ENCODE measurements at places on chromosomes 13 and 19.

DNA sequence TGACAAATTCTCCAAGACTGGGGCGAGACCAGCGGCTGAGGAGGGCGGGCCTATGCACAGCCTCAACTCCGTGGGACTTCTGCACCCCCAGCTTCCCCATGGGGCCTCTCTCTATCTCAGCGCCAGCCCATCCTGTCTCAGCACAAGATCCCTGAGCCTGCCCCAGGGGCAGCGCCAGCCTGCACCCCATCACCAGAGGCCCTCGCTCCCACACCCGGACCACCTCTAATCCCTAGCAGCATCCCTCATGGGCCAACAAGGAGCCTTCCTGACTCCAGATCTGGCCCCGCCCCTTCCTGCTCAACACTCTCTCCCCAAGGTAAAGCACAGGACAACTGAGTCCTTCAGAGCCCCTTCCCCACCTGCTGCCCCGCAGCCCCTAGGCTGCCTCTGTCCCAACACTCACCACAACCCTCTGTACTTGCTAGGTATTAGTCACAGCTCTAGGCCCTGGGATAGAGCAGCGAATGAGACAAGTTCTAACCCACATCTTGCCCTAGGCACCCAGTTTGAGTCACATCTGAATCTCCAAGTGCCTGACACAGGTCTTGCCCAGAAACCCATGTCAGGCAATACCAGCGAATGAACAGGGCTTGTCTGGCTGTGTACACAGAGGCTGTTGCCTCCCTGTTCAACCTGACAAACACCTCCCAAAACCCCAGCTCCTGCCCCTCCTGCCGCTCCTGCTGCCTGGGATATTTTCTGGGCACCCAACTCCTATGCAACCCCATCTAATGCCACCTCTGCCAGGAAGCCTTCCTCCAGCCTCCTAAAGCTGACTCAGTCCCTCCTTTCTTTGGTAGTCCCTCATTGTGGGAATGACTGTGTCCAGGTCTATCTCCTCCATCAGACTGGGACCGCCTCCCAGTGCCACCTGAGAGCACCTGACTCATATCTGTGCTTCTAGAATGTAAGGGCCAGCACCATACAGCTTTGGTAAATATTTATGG is 18.6 kb downstream of the GRIK5 start:
- DNase-seq, result peak; percentile 25

DNA sequence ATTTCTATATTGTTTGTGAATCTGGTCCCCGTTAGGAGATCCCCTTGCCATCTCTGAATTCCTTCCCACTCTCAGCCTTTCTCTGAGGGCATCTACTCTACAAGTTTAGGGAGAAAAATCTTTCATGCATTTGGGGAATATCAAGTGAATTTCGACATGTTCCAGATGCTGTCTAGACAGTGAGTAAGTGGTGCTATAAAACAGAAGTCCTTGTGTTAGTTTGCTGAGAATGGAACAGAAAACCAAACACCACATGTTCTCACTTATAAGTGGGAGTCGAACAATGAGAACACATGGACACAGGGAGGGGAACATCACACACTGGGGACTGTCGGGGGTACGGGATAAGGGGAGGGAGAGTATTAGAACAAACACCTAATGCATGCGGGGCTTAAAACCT is 5.1 kb downstream of the OR7A10 start:
- DNase-seq, result no peak

GRCh38 chr13:100502446-100502845 is 86.1 kb downstream of the GGACT start:
- no peak for DNase-seq

DNA sequence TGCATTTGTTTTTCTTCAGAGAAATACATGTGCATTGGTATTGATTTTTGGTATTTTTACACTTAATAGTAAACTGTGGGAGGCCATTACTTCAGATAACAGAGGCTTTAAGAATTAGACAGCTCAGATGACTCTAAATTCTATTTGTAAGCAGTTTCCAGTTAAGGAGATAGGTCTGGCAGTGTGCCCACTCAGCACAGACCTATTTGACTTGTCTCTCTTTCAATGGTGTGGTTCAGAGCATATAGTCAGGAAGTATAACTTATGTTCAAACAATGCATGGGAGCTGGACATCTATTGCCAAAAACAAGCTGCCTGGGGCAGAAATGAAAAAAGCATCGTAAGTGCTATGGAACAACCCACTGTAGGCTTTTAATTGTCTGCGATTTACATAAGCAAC is 370.7 kb downstream of the HS6ST3 start:
- DNase-seq, result no peak

DNA sequence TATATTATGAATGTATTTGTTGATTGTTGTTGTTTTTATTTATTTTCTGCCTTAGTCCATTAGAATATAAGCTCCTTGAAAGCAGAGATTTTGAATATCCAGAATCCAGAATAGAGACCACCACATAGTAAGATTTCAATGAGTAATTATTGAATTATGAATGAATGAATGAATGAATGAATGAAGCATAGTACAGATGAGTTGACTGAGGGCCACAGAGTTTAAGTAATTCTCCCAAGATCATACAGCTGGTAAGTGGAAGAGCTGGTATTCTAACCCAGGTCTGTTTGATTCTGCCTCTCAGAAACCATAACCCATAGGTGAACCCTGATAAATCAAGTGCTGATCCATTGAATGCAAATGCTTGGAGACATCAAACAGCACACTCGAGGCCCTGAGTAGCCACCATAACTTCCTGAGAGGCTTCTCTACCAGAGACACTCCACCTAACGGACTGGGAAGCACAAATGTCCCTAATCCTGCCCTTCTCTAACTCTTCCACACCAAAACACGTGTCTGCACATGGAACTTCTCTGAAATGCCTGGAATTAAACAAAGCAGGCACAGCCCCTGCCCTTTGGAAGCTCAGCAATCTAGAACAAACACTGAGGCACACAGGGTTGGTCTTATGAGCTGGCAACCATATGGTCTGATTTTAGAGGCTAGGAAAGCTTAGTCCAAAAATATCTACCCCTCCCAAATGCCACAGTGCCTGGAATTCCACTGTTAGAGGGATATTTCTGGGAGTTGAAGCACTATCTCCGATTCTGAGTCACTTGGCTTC is 190.1 kb downstream of the FOXO1 start:
- DNase-seq, result peak; percentile 43
